ENCODE measurements at places on chromosomes 16 and 17. TPM values are rescaled to one million over a fixed set of nuclear protein-coding genes. Genes with fewer than 3 reads are reported as not detected.

- no peak for DNase-seq
Measured at GRCh38 chr16:62676306-62676705, 640.1 kb upstream of the CDH8 start.

DNA sequence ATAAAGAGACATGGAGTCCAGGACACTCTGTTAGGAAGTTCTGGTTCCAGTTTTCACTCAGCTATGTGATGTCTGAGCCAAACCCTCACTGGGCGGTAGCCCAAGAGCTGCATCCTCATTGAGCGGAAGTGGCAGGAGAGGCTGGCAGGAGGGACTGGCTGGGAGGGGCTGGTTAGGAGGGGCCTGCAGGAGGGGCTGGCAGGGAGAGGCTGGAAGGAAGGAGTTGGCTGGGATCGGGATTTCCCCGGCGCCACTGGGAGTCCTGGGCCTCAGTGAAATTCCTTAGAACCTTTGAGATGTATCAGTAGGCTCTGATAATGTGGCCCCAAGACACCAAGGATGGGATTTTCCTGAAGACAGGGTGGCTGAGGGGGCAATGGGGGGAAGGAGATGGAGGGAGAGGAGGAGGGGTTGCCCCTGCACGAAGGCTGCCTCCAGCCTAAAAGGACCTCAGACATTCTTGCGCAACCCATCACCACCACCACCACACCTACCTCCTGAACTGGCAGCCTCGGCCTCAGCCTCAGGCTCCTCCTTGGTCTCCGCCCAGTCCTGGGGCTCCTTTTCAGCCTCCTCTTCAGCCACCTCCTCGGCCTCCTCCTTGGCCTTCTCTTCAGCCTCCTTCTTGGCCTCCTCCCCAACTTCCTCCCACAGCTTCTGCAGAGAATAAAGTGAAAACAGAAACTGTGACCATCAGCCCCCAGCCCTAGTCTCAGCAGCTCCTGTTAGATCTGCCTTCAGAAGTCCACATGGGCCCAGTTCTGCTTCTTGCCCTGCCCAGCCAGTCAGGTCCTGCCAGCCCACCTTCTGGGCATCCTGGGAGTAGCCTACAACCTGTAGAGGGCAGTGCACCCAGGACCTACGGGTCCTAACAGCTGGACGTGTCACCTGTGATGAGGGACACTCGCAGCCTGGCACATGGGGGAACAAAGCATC is 31.7 kb downstream of the CNGB1 start:
- peak; percentile 93 for DNase-seq

DNA sequence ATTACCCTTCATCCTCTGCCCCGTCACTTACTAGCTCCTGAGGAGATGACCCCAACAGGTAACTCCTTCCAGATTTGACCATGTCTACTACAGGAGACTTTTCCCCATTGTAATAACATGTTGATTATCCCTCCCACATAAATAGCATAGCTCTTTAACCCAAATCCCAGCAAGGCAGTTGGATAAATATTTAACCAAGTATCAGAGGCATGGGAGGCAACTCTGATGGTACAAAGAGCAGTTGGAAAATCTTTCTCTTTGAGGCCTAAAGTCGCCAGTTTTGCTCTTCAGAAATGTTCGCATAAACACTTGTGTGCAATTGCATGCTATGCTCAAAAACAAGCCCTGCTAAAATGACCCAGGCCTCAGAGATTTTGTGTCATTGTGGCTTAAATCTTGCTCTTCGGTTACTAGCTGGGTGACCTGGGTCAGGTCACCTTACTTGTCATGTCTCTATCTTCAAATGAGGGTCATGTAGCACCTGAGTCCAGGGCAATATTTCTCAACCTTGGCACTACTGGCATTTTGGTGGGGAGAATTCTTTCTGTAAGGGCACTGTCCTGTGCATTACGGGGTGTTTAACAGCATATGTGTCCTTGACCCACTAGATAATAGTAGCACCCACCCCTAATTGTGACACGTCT is 48.8 kb downstream of the HSD17B2 start:
- DNase-seq, result no peak

PLXDC1 gene
- not detected for total RNA-seq

DNA sequence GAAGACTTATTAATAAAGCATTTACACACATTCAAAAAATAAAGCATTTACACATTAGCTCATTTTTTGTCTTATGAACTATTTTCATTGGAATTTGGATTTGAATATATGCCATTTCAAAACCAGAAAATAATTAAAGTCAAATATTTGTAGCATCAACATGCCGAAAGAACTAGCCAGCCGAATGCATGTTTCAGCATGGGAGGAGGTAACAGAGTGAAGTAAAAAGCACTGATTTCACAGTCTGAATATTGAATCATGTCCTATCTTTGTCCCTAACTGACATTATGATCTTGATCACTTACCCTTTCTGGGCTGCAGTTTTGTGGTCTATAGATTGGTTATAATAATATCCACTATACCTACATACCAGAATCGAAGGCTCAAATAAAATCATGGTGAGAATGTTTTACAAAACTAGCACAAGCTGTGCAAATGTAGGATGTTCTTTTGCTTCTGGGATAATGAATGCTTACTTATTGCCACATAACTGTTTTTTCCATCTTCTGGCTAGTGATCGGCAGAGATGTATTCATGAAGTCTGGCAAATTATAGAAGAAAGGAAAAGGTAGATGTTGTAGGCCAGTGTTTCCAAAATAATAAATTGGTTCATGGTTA is 84.7 kb downstream of the TUBD1 start:
- DNase-seq, result no peak

DNA sequence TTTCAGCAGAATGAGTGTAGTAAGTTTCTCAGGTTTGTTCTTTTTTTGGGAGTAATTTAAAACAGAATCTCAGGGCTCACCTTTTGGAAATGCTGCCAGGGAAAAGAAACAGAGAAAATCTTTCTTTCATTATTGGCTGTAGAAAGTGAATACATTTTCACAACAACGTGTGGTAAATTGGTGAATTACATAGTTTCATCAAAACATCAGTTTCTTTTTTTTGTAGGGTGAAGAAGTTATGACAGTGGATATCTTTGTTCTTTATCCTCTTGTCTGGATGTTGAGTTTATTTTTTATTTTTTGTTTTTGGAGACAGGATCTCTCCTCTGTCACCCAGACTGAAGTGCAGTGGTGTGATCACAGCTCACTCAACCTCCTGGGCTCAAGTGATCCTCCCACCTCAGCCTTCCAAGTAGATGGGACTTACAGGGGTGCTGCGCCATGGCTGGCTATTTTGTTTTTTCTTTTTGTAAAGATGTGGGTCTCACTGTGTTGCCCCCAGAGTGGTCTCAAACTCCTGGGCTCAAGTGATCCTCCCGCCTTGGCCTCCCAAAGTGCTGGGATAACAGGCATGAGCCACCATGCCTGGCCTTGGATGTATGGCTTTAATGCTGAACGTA is 2.4 kb downstream of the ZNF267 start:
- no peak for DNase-seq

- DNase-seq, result no peak
Measured at GRCh38 chr16:51753467-51754127, 602.5 kb upstream of the SALL1 start.

SPEM2 gene
- total RNA-seq, result not detected
